ENCODE measurements at places on chromosomes 2 and 18.

DNA sequence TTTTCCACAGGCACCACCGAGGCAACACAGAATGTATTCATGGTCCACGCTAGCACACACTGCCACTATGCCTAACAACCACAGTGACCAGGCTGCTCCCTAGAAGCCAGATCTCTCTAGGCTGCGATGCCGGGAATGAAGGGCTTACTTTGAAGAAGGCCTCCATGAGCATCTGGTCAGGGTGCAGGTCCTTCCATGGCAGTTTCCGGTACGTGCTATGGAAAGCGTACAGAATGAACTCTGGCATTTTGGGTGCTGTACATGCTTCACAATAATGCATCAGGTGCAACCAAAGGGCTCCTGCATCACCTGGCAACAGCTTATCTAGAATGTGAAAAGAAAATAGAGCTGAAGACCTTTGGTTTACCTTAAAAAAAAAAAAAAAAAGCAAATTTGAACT lies 44.9 kb downstream of the SIGLEC15 start:
- no peak for DNase-seq

DNA sequence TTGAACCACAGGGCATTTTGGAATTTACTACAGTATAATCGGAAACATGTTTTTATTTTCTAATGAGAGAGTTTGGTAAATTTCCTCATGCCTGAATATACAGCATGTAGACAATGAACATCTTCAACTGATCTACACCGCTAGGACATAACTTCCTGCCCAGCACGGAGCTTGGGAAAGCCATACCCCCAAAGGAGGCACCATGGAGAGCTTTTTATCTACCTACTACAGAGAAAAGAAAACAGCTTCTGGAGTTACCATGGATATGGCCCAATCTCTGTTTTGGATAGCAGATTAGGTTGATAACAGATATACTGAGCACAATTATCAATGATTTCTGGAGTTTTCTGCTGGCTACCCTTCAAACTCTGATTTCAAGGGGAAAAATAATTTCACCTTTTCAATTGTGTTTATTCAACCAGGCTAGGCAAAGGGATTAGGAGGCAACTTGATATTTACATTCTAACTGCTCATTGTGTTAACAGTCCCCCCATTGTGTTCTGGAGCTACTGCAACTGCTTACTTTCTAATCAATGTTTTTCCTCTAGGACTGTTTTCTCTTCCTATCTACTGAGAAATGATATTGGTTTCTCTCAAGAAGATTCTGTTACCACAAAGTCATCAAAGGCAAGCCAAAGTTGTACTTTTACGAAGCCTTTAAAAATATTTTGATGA lies 123.0 kb upstream of the ARHGAP28 start:
- DNase-seq: no peak

GRCh38 chr2:233013027-233013461 lies at the start of gene NGEF:
Gene NGEF, minus strand, starts transcription at chr2:233013256. Its CDS starts 38,366 bp downstream, at chr2:232974890.
- no peak for DNase-seq

DNA sequence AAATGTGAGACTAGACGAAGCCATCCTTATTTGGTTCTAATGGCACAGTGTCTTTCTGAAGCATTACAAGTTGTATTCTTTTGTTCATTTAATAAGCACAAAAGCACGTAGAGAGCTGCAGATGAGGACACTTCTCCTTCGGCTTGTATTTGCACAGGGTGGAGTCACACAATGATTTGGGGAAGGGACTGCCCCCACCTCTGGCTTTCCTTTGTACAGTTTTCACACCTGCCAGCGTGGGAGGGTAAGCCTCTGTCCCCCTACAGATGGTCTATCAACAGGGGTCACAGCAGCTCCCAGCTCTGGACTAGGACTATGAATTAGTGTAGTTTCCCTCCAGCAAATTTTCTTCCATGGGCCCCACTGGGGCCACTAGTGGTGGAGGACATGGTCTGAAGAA lies 108.2 kb upstream of the KLHL14 start:
- no peak for DNase-seq

DNA sequence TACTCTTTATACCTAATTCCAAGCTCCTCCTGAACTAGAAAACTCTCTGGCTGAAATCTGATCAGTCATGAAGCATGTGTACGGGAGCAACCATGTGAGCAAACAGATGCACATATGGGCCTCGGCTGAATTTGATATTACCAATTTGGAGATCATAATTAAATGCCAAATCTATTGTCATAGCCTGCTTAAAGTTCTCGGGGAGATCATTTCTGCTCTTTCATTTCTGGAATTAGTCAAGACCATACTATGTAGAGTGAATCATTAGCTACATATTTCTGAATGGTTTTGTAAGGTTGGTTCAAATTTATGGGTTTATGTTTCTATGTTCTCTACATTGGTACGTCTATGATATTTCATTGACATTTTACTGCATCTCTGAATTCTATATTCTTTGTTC lies 205.5 kb downstream of the UBE2E3 start:
- DNase-seq: no peak

DNA sequence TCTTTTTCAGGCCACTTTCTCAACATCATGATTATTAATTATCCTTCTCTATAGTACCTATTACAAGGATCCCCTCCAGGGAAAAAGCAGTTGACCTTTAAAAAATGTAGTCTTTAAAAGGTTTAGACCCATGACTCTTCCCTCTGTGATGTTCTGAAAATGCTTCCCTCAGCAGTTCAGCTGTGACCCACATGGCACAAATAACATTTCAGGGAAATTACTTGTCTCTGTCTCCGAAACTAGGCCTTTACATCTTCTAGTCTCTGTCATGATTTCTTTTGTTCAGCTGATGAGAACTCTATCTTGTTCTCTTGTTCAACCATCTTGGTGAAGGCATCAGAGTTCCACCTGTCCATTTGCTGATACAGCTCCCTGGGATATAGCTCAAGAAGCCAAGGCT lies 28.3 kb downstream of the LGALSL start:
- no peak for DNase-seq

GRCh38 chr2:60780721-60781120 lies 24.7 kb downstream of the PAPOLG start:
- no peak for DNase-seq

GRCh38 chr2:42897358-42897757 lies 105.0 kb upstream of the HAAO start:
- DNase-seq: no peak

- DNase-seq: no peak
Measured at GRCh38 chr2:100782380-100782878, 37.5 kb upstream of the NPAS2 start.

- DNase-seq: no peak
Measured at GRCh38 chr2:187566266-187566665, 12.0 kb upstream of the TFPI start.
